ENCODE measurements at places on chromosomes 3 and 15. TPM values are rescaled to one million over a fixed set of nuclear protein-coding genes. Genes with fewer than 3 reads are reported as not detected.

The CACNA2D3 gene
- 17.7 TPM for total RNA-seq

The FSTL1 gene
- total RNA-seq, result 2,986 TPM

The C3orf20 gene
- total RNA-seq, result 0.13 TPM

The ECE2 gene
- not detected for total RNA-seq

The LSAMP gene
- total RNA-seq, result 3.2 TPM

The ANKUB1 gene
- total RNA-seq, result not detected

The ITPKA gene
- 0.26 TPM for total RNA-seq

Measured in articular chondrocyte of knee joint (primary cell).